SJSA1 (cell line): ENCODE measurements at places on chromosomes 1 and 21. TPM values are rescaled to one million over a fixed set of nuclear protein-coding genes. Genes with fewer than 3 reads are reported as not detected.

OR2M3 gene
- not detected in 2 replicates for total RNA-seq

KIF21B gene
- total RNA-seq = 1.1 and 1.7 TPM in 2 replicates

TTC24 gene
- total RNA-seq = not detected in 2 replicates

C1orf74 gene
- total RNA-seq = 3.5 and 4.1 TPM in 2 replicates

PROK1 gene
- not detected in 2 replicates for total RNA-seq

FAM110D gene
- total RNA-seq = not detected in 2 replicates

NEXN gene
- 31.4 and 36.0 TPM in 2 replicates for total RNA-seq

FMO2 gene
- not detected in 2 replicates for total RNA-seq

IKBKE gene
- total RNA-seq = 12.6 and 26.7 TPM in 2 replicates

GJA8 gene
- not detected in 2 replicates for total RNA-seq

HSD3B1 gene
- total RNA-seq = not detected in 2 replicates

SPATA6 gene
- total RNA-seq = not detected in 2 replicates

CATSPERE gene
- 0.05 TPM in 1 of 2 replicates, not detected in the other for total RNA-seq

ETV3L gene
- not detected in 2 replicates for total RNA-seq

DIO1 gene
- not detected in 2 replicates for total RNA-seq

AIM2 gene
- not detected in 2 replicates for total RNA-seq

CFHR5 gene
- not detected in 2 replicates for total RNA-seq

SGIP1 gene
- 0.41 and 2.8 TPM in 2 replicates for total RNA-seq

RUNX3 gene
- total RNA-seq = 7.3 and 8.8 TPM in 2 replicates

SPRR1A gene
- not detected in 2 replicates for total RNA-seq

RPS27 gene
- total RNA-seq = 1,681 and 2,337 TPM in 2 replicates

CFAP141 gene
- not detected in 2 replicates for total RNA-seq

ABL2 gene
- 18.7 and 39.9 TPM in 2 replicates for total RNA-seq

TMEM125 gene
- total RNA-seq = not detected in 2 replicates

PAX7 gene
- total RNA-seq = not detected in 2 replicates

TAL1 gene
- not detected in 2 replicates for total RNA-seq

SH2D1B gene
- total RNA-seq = not detected in 2 replicates

CFHR4 gene
- not detected in 2 replicates for total RNA-seq

CACHD1 gene
- total RNA-seq = 0.34 TPM in 2 replicates

GBP3 gene
- 31.0 and 37.2 TPM in 2 replicates for total RNA-seq

CRYBG2 gene
- total RNA-seq = not detected in 2 replicates

LIN9 gene
- total RNA-seq = 12.1 and 17.7 TPM in 2 replicates

CA6 gene
- total RNA-seq = not detected in 2 replicates

ZBTB40 gene
- total RNA-seq = 10.6 and 16.9 TPM in 2 replicates

RAB29 gene
- 18.1 and 25.6 TPM in 2 replicates for total RNA-seq

LIN28A gene
- total RNA-seq = not detected in 2 replicates

SLAMF6 gene
- not detected in 2 replicates for total RNA-seq

CTPS1 gene
- total RNA-seq = 62.2 and 77.9 TPM in 2 replicates

LCE3E gene
- total RNA-seq = not detected in 2 replicates

ANGPTL3 gene
- not detected in 2 replicates for total RNA-seq

ADAM30 gene
- not detected in 2 replicates for total RNA-seq

USP24 gene
- total RNA-seq = 14.3 and 24.4 TPM in 2 replicates

CALML6 gene
- 0.41 TPM in 1 of 2 replicates, not detected in the other for total RNA-seq

RGS13 gene
- not detected in 2 replicates for total RNA-seq

AIRE gene
- not detected in 2 replicates for total RNA-seq

INTS3 gene
- 17.2 and 23.4 TPM in 2 replicates for total RNA-seq

TFAP2E gene
- not detected in 2 replicates for total RNA-seq

GJB3 gene
- total RNA-seq = not detected in 2 replicates

HSPG2 gene
- 45.2 and 62.3 TPM in 2 replicates for total RNA-seq

RERE gene
- 15.7 and 25.4 TPM in 2 replicates for total RNA-seq

PAQR6 gene
- total RNA-seq = 0.16 and 0.32 TPM in 2 replicates

FLG2 gene
- total RNA-seq = not detected in 2 replicates

TRIM67 gene
- total RNA-seq = 0.47 and 0.61 TPM in 2 replicates

TFF2 gene
- not detected in 2 replicates for total RNA-seq

CBR3 gene
- total RNA-seq = 22.0 and 30.0 TPM in 2 replicates

FRRS1 gene
- 4.0 and 11.4 TPM in 2 replicates for total RNA-seq

MTARC2 gene
- 9.5 and 10.1 TPM in 2 replicates for total RNA-seq

MCOLN3 gene
- 0.16 TPM in 1 of 2 replicates, not detected in the other for total RNA-seq
